ENCODE measurements at places on chromosomes 7 and 10.

DNA sequence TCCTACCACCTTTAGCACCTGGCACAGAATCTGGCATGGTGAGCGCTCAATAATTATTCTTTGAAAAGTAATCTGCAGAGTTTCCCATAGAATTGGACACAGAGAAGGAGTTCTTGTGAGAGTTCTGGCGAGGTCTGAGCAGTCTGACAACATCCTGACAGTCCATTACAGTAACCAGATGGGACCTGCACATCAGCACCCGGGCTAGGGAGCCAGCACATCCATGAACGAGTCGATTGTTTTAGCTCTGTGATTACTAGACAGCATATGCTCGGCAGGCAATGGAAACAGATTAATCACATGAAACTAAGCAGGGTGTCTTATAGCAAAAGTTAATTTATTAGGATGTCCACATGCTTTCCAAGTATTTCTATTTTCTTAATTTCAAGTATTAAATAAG is 96.7 kb downstream of the SEMA3D start:
- DNase-seq, result no peak

DNA sequence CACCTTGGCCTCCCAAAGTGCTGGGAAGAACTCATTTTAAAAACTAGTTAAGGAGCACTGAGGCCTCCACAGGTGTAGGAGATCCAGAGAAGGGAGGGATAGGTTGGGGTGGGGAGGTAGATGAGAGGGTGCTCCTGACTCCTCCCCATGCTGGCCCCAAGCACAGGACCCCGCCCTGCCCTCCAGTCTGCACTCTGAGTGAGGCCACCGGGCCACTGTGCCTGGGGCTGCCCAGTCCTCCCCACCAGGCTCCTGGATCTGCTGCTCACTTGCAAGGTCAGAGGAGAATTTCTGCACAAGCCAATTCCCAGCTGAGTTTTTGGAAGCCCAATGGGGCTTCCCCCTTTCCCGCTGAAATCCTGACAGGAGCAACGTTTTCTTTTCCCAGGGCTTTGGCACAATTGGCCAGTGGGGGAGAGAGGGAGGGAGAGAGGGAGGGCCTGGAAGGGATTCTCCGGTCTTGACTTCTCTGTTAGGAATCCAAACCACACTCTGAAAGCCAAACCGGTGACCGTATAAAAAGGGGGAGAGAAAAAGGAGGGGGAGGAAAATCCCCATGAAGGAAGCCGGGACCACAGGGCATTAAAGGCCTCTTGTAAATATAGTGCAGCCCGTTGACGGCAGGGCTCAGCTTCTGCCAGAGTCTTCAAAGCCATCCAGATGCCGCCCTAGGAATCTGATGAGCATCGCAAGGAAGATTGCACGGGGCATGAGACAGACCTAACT is 116.2 kb downstream of the SH3PXD2A start:
- no peak for DNase-seq

DNA sequence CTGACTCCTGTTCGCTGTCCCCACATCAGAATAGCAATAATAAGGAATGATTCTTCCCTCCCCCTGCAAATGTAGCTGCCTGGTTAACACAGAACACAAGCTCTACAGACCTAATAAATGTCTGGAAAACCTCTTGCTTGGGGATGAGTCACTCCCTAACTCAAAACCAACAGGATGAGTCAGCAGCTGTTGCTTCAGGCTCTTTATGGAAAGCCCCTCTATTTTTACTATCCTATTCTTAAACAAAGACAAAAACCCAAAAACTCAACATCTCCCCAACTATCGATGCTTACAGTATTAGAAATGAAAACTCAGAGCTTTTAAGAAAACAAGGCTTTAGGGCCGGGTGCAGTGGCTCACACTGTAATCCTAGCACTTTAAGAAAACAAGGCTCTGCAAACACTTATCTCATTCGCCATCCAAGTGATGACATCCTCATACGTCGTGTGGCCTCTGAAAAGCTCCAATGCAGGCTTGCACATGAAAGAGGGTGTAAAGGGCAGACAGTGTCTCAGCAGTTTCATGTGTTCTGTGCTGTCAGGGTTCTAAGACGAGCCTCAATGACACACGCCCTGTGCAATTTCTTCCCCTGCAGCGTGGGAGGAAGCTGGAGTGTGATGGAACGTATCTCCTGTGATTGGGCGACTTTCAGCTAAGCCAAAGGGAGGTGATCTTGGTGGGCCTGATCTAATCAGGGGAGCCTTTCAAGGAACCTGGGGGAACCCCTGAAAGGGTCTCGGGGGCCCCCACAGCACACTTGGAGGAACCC is 70.1 kb downstream of the AMZ1 start:
- DNase-seq, result peak; percentile 24

GRCh38 chr7:66664590-66665293 is 36.1 kb downstream of the KCTD7 start:
- DNase-seq, result no peak

- DNase-seq, result no peak
Measured at GRCh38 chr7:54778696-54779540, 19.9 kb upstream of the SEC61G start.

- no peak for DNase-seq
Measured at GRCh38 chr7:512541-513311, 6.9 kb downstream of the PDGFA start.

- no peak for DNase-seq
Measured at GRCh38 chr10:1597370-1598146, 139.8 kb downstream of the ADARB2 start.

DNA sequence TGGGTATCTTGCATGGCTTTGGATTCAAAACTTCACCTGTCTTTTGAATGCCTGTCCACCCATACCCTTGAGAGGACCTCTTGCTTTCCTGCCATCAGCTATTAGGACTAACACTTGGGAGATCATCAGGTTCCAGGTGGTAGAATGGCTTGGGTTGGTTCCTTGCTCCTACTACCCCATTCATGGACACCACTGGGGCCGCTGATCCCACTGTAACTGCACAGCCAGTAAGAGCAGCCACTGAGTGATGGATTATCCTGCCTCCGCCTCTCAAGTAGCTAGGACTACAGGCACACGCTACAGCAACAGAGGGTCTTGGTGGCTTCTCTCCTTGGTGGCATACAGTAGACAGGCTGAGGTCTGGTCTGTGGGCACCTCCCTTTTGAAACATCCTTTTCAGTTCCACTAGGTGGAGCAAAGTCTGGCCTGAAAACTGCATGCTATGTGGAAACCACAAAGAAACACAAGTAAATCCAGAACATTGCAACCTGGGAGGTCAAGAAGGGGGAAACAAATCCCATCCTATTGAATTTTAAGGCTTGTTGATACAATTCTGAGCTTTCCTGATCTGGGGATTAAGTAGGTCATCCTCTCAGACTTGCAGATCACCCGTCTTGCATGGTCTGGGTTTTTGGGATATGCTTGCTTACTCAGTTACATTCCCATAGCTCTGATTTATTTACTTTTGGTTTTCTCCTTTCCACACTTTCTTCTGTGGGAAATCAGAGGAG is 9.4 kb downstream of the WBP1L start:
- no peak for DNase-seq

DNA sequence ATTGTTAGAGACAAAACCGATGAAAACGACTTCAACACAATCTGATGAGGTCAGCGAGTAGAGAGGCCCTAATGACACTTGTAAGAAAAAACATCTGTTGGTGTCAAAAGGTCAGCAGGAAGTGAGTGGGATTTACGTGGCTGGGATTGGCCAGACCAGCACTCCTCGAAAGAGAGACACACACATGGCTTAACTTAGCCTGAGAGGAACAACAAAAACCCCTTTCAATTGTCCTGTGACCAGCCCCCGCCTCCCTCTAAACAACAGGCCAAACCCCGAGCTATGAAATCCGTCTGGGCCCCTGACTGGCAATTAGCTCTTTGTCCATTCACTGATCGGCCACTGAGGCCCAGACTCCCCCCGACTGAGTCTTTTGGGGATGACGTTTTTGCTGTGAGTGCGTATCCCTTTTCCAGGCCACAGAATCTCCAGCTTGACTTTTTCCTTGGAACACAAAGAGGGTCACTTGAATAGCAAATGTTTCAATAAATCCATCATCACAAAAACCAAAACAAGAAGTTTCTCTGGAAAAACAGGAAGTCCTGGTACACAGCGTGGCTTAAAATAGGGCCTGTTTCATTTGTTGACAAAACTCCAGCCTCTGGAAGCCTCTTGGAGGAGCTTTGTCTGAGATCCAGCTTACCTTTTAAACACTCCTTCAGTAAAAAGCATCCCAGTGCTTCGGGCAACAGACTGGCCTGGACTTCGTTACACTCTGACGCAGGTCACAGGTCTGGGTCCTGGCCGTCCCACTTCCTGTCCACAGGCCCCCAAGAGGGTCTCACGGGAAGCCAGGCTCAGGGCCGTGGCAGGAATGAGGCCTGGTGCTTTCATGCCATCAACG is 103.0 kb downstream of the CTBP2 start:
- DNase-seq, result no peak

DNA sequence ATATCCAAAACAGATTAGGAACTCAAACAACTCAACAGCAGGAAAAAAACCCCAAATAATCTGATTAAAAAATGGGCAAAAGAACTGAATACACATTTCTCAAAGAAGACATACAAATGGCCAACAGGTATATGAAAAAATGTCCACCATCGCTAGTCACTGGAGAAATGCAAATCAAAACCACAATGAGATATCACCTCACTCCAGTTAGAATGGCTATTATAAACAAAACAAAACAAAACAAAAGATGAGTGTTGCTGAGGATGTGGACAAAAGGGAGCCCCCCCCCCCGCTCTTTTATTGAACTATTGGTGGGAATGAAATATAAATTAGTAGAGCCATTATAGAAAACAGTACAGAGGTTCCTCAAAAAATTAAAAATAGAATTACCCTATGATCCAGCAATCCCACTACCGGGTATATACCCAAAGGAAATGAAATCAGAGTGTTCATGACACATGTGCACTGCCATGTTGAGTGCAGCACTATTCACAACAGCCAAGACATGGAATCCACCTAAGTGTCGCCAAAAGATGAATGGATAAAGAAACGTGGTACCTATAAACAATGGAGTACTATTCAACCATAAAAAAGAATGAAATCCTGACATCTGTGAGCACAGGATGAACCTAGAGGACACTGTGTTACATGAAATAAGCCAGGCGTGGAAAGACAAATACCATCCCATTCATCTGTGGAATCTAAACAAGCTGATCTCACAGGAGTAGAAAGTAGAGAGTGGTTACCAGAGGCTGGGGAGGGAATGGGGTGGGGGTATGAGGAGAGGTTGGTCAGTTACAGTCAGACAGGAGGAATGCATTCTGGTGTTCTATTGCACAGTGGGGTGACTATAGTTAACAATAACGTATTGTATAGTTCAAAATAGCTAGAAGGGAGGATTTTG is 78.1 kb upstream of the RHEB start:
- no peak for DNase-seq

DNA sequence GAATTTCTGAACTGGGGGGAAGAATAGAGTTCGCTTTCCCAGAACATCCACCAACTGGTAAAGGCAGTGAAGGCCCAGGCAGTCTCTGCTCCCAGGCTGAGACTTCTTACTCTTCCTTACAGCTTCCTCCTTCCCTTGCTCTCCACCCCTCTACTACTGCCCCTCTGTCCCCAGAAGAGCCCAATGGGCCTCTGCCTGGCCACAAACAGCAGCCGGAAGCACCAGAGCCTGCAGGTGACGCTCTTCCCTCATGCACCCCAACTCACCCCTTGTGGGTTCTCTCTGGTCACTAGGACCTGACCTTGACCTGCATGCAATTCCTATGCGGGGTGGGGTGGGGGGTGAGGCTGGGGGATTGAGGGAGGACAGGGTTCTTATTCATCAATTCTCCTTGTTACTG is 16.5 kb downstream of the FAM131B start:
- no peak for DNase-seq

- no peak for DNase-seq
Measured at GRCh38 chr7:6172910-6173295, 99.5 kb downstream of the CYTH3 start.

- no peak for DNase-seq
Measured at GRCh38 chr10:72066318-72067284, 21.8 kb downstream of the SPOCK2 start.

GRCh38 chr7:72386118-72386517 is 26.0 kb downstream of the CALN1 start:
- no peak for DNase-seq

DNA sequence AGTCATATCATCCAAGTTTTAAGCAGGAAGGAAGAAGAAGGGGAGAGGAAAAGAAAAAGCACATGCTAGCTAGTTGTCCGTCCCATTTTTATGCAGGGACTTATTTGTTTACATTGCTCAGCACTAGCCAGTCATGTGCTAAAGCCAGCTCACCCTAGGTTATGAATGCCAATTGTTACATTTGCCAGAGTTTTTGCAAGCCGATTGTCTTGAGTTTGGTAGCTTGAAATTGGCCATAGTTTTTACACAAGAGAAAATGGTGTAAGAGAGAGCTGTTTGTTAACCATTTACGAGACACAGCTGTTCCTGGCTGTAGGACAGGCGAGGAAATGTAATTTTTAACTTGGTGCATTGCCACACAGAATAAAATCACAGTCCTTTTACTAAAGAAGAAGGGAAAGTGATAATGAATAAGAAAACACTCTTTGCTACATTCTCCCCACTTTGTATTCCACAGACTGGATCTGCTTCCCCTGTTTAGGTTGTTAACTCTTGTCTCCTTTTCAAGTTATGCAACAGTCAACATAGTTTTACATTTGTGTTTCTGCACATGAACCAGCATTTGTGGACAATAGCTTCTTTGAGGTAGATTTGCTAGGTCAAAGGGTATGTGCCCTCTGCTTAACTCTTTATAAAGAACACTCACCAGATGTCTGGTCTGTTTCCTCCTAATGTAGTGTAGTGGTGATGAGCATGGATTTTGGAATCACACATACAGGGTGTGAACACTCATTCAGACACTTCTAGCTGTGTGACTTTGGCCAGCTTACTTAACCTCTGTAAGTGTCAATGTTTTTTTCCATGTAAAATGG is 357.2 kb downstream of the LRMDA start:
- DNase-seq, result no peak

DNA sequence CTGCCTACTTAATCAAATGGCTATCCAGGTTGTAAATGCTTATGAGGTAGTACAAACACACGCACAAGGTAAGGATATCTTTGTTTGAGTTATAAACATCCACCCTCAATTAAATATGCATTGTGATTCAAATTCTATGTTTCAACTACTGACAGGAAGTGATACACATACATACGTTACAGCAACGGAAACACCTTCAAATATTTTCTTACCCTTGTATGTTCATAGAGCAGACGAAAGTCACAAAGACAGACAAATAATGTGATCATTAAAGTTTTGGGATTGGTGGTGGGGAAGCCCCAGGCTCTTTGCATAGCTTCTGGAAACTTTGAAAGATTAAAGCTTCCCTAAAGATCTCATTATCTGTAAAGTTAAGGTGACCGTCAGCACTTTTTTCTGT is 521.0 kb downstream of the PARD3 start:
- no peak for DNase-seq

GRCh38 chr10:86785968-86786367 is 29.5 kb downstream of the BMPR1A start:
- DNase-seq, result no peak

DNA sequence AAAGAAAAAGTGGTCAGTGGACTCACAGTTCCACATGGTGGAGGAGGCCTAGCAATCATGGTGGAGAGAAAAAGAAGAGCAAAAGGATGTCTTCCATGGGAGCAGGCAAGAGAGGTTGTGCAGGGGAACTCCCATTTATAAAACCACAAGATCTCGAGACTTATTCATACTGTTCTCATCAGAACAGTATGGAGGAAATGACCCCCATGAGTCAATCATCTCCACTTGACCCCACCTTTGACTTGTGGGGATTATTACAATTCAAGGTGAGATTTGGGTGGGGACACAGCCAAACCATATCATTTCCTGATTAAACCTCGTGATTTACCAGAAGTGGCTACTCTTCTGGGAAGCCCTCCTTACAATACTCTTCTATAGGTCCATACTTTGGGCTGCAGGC is 160.1 kb downstream of the SORCS1 start:
- no peak for DNase-seq

GRCh38 chr7:108973075-108973474 is 403.4 kb downstream of the DNAJB9 start:
- DNase-seq, result no peak
